ENCODE measurements at places on chromosomes 11 and 22. TPM values are rescaled to one million over a fixed set of nuclear protein-coding genes. Genes with fewer than 3 reads are reported as not detected.

GRCh38 chr22:49926916-49927315 lies 8.5 kb downstream of the CRELD2 start:
- no peaks in the 10 kb centered on the region for H3K36me3 ChIP-seq
- no peak overlapping the region for H3K27ac ChIP-seq
- no peak for DNase-seq
- no peak overlapping the region for H3K4me3 ChIP-seq

DNA sequence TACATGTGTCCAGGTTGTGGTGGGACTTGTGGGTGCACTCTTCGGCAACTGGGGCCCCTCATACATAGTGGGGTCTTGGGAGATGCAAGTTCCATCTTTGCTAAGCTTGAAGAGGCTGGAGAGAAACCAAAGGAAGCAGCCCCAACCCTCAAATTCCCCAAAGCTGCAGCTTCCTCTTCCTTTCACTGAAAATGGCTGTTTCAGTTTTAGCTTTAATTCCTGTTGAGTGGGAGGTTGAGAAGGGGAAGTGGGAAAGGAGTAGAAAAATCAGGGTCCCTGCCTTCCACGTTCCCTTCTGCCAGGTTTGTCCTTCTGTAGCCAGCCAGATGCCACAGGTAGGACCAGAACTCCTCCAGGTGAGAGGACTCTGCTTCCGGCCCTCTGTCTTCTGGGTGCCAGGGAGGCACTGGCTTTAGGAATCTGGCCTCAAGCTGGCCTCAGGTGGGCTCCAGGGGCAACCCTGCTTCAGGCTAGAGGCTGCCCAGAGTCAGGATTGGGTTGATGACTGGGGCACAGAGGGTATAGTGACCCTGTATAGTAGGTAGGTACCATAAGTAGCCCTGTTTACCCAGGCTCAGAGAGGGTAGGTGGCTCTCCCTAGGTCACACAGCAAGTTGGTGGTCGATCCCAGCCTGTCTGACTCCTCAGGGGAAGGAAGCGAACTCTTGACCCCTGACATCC lies 16.2 kb downstream of the P2RY6 start:
- peak overlapping the region; percentile 94 for H3K27ac ChIP-seq
- DNase-seq: no peak
- H3K36me3 ChIP-seq: no peaks in the 10 kb centered on the region
- H3K4me3 ChIP-seq: no peak overlapping the region
- H3K27me3 ChIP-seq: no peaks in the 10 kb centered on the region

DNA sequence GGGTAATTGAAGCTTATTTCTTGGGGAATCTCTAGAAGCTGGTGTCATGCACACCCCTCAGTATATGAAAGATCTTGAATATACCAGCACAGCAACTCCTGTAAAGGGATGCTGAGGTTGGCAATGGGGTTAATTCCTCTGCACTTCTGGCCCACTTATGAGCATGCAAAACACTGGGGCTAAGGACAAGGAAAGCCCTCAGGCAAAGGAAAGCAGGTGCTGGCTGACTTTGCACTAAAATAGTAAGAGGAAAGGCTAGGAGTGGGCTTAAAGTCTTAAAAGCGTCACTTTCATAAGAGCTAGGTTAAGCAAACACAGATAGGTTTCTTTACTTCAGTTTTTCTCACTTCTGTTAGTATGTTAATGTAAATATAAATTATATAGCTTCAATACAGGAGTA lies 572.6 kb upstream of the LUZP2 start:
- no peak overlapping the region for H3K27ac ChIP-seq
- H3K36me3 ChIP-seq: no peaks in the 10 kb centered on the region
- no peaks in the 10 kb centered on the region for H3K27me3 ChIP-seq
- DNase-seq: no peak
- H3K4me3 ChIP-seq: no peak overlapping the region
- H3K4me1 ChIP-seq: no peaks in the 10 kb centered on the region

The PDE2A gene
- 13.8 TPM for total RNA-seq

GRCh38 chr11:27084518-27084917 lies 43.9 kb downstream of the BBOX1 start:
- H3K36me3 ChIP-seq: no peaks in the 10 kb centered on the region
- no peaks in the 10 kb centered on the region for H3K4me1 ChIP-seq
- H3K27me3 ChIP-seq: no peaks in the 10 kb centered on the region
- H3K4me3 ChIP-seq: no peak overlapping the region
- no peak overlapping the region for H3K27ac ChIP-seq

DNA sequence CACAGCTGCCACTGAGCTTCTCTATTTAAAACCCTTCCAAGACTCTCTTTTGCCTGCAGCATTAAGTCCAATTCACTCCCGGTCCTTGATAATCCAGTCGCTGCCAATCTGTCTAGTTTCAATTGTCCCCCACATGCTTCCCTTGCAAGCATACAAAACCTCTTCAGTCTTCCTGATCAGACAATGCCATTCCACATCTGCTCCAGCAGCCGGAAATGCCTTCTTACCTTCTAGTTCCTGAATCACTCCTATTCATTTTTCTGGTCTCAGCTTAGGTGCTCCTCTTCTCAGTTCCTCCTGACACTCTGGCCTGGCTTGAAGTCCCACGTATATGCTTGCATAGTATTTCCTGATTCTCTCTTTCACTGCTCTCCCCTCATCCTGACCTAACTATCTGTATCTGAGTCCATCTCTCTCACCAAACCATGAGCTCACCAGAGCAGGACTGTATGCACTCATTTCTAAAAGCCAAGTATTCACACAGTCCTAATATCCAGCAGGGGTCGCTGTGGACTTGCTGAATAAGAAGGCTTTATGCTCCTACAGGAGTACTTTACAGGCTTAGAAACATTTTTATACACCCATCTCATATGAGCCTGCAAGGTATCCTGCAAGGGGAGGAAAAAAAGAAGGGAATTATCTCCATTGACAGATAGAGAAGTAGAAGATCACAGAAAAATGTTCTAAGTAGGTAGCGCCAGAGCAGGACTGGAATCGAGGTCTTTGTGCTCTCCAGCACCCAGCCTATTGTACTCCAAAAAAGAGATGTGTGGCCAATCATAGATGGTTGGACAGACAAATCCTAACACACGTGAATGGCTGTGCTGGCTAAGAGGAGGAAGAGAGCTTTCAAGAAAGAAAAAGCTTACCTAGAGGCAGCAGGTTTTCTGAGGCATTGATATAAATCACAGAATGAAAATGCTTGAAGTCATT lies 19.2 kb downstream of the XRRA1 start:
- no peak overlapping the region for H3K27ac ChIP-seq
- H3K27me3 ChIP-seq: no peaks in the 10 kb centered on the region
- H3K36me3 ChIP-seq: peaks cover 66% of the 10 kb centered on the region
- no peak overlapping the region for H3K4me3 ChIP-seq
- no peaks in the 10 kb centered on the region for H3K4me1 ChIP-seq

DNA sequence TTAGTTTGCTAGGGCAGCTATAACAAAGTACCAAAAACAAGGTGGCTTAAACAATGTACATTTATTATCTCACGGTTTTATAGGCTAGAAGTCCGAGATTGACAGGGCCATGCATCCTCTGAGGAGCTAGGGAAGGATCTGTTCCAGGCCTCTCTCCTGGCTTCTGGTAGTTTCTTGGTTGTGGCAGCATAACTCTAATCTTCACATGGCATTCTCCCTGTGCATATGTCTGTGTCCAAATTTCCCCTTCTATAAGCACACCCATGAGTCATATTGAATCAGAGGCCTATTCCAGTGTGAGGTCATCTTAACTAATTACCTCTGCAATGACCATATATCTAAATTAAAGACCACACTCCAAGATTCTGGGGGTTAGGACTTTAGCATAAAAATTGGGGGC lies 31.3 kb upstream of the MMP13 start:
- H3K27ac ChIP-seq: no peak overlapping the region
- H3K4me3 ChIP-seq: no peak overlapping the region
- no peaks in the 10 kb centered on the region for H3K4me1 ChIP-seq
- DNase-seq: no peak

GRCh38 chr22:23772315-23772648 lies 367 bp upstream of the MMP11 start:
- no peak overlapping the region for H3K27ac ChIP-seq
- no peaks in the 10 kb centered on the region for H3K36me3 ChIP-seq
- H3K4me1 ChIP-seq: peaks cover 40% of the 10 kb centered on the region
- no peak for DNase-seq
- H3K4me3 ChIP-seq: peak overlapping the region; percentile 32

The KCNJ5 gene
- total RNA-seq: 5.0 TPM

- no peak for DNase-seq
- H3K27ac ChIP-seq: no peak overlapping the region
- H3K4me1 ChIP-seq: no peaks in the 10 kb centered on the region
Observed at GRCh38 chr11:41789376-41789775, 329.9 kb upstream of the LRRC4C start.

DNA sequence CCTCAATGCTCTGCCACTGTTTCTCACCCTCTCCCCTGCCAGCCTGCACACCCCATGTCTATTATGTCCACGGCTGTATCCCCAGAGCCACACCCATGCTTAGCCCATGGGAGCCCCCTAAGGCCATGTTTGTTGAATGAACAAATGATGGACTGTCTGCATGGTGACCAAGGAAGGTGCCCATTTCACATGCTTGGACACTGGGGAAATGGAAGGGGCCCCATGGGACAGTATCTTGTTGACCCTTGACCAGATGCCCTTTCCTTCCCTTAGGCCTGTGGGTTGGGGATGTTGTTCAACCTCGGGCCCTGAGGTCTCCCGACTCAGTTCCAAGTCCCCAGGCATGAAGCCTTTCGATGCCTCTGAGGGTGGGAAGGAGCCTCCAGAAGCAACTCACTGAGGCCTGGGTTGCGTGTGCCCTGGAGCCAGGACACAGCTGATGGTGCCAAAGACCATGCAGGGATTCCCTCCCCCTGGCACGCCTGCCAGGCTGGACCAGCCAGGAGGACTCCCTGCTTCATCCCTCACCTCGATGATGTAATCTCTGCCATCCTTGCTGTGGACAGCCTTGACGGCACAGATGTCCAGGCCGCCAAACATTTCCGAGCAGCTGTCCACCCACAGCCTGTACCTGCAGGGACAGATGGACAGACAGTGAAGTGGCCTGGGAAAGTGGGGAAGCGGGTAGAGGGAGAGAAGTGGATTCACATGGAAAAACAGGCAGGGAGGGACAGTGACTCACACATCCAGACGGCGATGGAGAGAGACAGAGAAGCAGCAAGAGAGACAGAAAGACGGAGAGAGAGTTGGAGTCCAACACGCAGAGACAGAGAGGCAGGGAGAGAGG lies 58.9 kb downstream of the FBXO7 start:
- no peaks in the 10 kb centered on the region for H3K36me3 ChIP-seq
- H3K27me3 ChIP-seq: no peaks in the 10 kb centered on the region
- no peak overlapping the region for H3K4me3 ChIP-seq
- no peak for DNase-seq
- peak overlapping the region; percentile 35 for H3K27ac ChIP-seq

The APOBEC3B gene
- total RNA-seq: 1.9 TPM

DNA sequence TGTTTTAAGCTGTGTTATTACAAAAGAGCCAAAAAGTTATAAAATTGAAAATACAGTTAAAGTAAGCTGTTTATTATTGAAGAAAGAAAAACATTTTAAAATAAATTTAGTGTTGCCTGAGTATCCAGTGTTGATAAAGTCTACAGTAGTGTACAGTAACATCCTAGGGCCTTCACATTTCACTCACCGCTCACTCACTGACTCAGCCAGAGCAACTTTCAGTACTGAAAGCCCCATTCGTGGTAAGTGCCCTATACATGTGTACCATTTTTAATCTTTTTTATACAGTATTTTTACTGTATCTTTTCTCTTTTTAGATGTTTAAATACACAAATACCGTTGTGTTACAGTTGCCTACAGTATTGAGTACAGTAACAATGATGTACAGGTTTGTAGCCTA lies 35.0 kb downstream of the POLD3 start:
- no peak overlapping the region for H3K27ac ChIP-seq
- no peak for DNase-seq
- H3K4me1 ChIP-seq: no peaks in the 10 kb centered on the region
- H3K36me3 ChIP-seq: no peaks in the 10 kb centered on the region
- H3K27me3 ChIP-seq: no peaks in the 10 kb centered on the region

The UBQLNL gene
- total RNA-seq: 0.50 TPM

DNA sequence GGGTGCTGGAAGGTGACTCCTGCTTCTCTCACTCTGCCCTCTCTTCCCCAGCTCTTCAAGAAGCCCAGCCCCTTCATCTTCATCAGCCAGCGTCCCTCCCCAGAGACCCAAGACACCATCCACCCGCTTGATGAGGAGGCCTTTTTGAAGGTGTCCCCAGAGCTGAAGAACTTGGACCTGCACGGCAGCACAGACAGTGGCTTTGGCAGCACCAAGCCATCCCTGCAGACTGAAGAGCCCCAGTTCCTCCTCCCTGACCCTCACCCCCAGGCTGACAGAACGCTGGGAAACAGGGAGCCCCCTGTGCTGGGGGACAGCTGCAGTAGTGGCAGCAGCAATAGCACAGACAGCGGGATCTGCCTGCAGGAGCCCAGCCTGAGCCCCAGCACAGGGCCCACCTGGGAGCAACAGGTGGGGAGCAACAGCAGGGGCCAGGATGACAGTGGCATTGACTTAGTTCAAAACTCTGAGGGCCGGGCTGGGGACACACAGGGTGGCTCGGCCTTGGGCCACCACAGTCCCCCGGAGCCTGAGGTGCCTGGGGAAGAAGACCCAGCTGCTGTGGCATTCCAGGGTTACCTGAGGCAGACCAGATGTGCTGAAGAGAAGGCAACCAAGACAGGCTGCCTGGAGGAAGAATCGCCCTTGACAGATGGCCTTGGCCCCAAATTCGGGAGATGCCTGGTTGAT lies 12.6 kb downstream of the IL10RA start:
- H3K4me1 ChIP-seq: peaks cover 88% of the 10 kb centered on the region
- no peak overlapping the region for H3K4me3 ChIP-seq
- DNase-seq: no peak

GRCh38 chr11:93444617-93445073 lies 98.5 kb downstream of the SMCO4 start:
- peak; percentile 38 for DNase-seq
- H3K4me3 ChIP-seq: no peak overlapping the region
- H3K4me1 ChIP-seq: no peaks in the 10 kb centered on the region
- H3K36me3 ChIP-seq: no peaks in the 10 kb centered on the region
- H3K27me3 ChIP-seq: no peaks in the 10 kb centered on the region

DNA sequence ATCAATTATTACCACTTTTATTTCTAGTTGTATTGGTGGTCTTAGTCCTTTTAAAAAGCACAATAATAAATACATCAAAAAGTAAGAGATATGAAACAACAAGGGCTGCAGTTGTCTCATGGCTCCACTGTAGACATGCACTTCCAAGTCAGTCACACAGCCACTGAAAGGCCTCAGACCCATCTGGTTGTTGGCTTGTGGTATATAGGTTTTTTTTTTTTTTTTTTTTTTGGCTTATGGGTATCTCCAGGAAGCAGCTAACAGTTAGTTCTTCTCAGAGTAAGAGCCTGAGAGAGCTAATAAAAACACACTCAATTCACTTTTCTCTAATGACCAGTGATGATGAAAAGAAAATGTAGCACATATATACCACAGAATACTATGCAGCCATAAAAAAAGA lies 6.0 kb upstream of the OR52E6 start:
- no peak overlapping the region for H3K4me3 ChIP-seq
- H3K27me3 ChIP-seq: no peaks in the 10 kb centered on the region
- no peak overlapping the region for H3K27ac ChIP-seq
- no peaks in the 10 kb centered on the region for H3K4me1 ChIP-seq
- no peaks in the 10 kb centered on the region for H3K36me3 ChIP-seq

The IL18 gene
- 46.0 TPM for total RNA-seq
